Right lung (tissue), 10 donors: ENCODE measurements at places on chromosomes 6 and 20. TPM values are rescaled to one million over a fixed set of nuclear protein-coding genes. Genes with fewer than 3 reads are reported as not detected.

DNA sequence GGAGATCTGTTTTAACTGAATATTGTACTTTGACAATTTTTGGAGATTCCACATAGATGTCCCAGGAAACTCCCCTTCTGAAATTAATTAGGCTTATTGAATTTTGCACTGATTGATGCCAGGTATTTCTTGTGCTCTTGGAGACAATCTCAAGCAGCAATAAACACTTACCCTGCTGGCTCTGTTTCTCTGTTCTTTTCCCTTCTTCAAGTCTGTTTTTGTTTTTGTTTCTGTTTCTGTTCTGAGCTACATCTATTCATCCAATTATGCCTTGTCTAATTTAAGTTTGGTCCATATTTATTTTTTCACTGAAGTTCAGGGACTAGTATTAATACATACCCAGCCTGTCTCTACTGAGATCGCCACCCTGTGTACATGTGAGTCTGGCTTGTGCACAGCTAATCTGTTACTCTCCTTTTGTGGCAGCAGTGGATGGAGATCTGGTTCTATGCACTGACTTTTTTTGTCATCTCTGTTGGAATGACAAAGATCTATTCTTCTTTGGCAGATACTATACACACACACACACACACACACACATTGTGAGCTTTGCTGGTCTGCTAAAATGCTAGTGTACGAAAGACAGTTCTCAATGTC is 51.9 kb downstream of the IL22RA2 start:
- no peak for DNase-seq

DNA sequence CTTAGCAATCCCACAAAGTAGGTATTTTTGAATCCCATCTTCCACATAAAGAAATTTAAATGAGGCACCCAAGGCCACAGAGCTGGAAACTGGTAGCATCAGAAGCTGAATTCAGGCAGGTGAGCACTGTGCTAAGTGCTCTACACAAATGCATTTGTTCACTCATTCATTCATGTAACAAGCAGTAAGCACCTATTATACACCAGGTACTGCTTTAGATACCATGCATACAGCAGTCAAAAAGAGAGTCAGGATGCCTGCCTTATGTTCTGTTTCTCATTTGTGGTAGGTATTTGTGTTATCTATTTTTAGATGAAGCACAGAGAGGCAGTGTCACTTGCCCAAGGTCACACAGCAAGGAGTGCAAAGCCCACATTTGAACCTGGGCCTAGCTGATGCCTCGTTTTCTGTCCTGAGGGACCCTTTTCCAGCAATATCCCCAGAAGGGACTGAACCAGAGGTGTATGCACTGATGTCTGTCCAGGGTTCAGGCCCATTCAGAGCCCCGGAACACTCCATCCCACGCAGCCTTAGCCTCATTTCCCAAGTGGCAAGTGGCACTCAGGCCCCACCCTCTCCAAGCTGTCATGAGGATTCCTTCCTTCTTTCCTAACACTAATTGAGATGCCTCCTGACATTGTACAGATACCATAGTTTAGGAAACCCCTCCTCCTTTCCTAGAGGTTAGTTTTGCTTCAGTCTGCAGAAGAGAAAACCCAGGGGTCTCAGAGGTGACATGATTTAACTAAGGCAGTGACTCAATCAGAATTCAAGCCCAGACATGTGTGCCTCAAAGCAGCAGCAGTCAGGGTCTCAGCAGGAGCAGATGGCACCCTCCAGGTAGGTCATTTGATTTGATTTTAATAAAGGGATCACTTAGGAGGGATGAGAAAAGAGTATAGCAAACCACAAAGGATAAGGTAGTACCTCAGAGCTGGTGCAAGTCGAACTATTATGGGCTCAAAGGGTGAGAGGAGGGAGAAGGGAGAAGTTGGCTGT is 61.2 kb upstream of the SIRPA start:
- no peak for DNase-seq

DNA sequence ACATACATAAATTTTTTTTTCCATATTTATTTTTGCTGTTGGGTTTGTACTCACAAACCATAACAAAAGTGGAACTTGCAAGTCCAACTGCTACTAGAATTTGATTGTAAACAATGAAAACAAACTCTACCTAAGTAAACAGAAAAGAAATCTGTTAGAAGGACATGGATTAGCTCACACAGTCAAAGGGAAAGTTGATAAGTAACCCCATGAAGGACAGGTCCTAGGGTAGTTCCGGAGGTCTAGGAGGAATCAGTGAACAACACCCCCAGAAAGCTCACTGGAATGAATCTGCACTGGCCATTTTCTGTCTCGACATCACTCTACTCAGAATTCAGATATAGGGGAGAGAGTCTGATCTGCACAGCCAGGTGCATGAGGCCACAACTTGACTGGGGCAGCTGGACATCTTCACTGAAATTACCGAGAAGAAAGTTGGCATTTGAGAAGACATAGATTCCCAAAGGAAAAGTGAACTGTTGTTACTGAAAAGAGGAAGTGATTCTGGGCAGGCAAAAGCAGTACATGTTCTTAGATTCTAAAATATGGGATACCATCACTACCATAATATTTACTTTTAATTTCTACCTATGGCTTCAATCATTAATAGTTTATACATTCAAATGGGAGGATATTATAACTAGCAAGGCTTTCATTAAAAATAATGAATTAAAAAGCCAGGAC is 76.4 kb downstream of the HMGN3 start:
- DNase-seq = no peak

DNA sequence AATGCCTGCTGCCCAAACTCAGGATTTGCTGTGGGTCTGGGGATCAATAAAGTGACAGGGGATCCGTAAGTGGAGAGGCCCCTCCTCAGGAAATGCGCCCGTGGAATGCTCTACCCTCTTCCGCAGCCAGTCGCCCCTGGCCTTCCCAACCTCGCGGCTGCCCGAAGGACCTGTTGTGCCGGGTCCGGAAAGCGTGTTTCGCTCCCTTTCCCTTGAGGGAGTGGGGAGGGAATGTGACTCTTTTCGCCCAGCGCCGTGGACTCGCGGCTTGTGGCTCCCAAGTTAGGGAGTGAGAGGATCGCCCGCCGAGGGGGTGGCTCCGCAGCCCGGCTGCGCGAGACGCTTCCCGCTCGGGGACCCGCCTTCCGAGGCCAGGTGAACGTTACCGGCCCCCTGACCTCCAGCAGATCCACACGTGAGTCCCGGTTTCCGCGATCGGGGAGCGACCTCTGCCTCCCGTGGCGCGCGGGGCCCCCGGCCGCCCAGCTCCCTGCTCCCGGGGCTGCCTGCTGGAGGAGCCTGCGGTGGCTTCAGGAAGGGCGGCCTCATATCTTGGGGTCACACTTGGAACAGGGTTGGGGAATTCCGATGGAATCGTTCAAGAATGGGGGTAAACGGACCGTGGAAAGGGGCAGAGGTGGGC is 666 bp downstream of the TPD52L1 start:
- peak; percentile 26 for DNase-seq

DNA sequence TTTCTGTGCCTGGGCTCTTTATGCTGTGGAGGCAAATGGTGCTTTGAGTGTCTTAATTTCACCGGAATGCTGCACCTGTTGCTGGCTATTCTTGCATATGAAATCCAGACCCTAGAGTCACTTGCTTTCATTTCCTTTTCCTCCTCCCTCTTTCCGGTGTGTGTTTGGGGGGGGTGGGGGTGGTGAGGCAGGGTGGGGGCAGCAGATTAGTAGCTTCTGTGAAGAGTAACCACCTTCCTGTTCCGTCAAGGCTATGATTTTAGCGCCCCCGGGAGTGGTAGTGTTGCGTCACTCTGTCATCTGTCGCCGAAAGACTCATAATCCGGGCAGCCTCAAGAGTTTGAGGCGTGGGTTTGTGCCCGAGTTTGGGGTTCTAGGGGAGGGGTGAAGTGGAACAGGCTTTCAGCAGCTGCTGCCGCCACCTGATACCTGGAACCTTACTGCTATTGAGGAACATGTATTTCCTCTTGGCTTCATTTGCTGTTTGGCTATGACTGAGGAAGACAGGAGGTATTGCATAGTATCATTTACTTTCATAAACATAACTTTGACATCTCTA is 49.1 kb downstream of the UTRN start:
- no peak for DNase-seq

- no peak for DNase-seq
Measured at GRCh38 chr6:126206504-126207246, 133.2 kb upstream of the CENPW start.

DNA sequence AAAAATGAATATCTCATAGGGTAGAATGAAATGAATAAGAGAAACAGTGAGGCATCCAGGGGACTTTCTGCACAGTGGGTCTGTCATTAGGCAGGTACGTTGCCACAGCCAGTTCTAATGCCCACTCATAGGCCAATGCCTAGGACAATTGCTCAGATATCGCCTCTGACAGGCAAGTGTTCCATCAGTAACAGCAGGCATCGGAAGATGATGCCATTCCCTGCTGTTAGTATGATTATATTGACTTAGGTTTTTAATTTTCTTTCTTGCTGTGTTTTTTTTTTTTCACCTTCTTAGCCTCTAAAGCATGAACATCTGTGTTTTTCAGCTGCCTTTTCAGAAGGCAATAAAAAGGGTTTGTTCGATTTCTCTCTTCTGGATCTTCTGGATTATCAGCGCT is 90.7 kb downstream of the PRL start:
- DNase-seq = no peak

Gene PLCG1
- polyA plus RNA-seq = 226 TPM

Gene EYS
- 0.49 TPM for polyA plus RNA-seq
